ENCODE measurements at places on chromosomes 3 and 15.

- no peak for DNase-seq
These were observed 13.8 kb downstream of the ATP11B start for GRCh38 chr3:182807061-182807460.

DNA sequence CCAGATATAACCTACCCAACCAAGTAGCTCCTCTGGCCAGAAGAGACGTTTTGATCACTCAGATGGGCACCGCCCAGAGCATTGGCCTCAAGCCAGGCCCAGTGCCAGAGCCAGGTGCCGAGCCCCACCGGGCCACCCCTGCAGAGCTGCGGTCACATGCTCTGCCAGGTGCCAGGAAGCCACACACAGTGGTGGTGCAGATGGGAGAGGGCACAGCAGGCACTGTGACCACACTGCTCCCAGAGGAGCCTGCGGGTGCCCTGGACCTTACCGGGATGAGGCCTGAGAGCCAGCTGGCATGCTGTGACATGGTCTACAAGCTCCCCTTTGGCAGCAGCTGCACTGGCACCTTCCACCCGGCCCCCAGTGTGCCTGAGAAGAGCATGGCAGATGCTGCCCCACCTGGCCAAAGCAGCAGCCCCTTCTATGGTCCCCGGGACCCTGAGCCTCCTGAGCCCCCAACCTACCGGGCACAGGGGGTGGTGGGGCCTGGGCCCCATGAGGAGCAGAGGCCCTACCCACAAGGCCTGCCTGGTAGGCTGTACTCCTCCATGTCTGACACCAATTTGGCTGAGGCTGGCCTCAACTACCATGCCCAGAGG, 19.1 kb upstream of the APEH start:
- no peak for DNase-seq

DNA sequence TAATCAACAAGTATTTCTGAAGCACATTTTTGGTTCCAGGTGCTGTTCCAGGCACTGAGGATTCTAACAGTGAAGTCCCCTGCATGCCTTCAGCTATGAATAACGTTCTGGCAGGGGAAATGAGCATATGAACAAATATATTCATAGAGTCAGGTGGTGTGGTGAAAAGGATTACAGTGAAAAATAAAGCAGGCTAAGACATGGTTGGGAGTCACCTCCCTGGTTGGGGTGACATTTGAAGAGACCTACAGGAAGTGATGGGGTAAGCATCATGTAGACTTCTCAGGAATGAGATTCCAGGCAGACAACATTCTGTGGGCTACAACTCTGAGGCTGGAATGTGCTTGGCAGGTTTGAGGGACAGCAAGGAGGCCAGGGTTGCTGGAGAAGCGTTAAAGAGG, 15.0 kb downstream of the FRMD4B start:
- DNase-seq = no peak

DNA sequence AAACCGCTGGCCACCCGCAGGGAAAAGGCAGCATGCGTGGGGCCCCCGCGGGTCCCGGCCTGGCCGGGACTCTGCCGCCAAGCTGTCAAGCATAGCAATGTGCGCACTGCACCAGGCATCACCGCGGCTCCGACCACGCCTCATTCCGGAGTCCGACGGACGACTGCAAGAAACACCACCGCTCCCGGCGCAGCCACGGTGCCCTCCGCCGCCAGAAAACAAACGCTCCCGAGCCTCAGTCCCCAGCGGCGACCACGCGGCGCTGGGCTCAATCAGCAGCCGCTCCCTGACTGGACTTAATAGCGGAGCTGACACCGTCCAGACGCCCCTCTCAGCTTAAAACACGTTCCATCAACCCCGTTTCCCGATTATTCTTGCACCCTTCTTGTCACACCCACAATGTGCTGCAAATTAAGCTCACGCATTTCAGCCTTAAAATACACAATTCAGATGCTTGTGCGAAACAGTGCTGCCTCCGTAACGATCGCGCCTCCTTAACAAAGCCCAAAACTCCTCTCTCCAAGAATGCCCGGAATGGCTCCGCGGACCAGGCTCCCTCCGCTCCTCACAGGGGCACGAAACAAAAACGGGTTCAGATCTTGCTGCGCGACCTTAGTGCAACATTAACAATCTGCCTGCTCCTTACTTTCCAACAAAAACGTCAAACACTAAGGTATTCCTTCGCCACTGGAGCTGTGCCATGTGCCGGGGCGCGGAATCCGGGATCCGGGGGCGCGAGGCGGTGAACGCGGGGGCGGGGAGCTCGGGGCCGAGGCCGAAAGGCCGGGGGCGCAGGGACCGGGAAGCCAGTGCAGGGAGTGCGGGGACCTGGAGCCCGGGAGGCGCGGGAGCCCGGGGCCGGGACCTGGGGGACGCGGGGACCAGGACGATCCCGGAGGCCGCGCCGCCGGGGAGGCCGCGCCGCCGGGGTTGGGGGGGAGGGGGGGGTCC, 655 bp downstream of the CYFIP1 start:
- peak; percentile 47 for DNase-seq

DNA sequence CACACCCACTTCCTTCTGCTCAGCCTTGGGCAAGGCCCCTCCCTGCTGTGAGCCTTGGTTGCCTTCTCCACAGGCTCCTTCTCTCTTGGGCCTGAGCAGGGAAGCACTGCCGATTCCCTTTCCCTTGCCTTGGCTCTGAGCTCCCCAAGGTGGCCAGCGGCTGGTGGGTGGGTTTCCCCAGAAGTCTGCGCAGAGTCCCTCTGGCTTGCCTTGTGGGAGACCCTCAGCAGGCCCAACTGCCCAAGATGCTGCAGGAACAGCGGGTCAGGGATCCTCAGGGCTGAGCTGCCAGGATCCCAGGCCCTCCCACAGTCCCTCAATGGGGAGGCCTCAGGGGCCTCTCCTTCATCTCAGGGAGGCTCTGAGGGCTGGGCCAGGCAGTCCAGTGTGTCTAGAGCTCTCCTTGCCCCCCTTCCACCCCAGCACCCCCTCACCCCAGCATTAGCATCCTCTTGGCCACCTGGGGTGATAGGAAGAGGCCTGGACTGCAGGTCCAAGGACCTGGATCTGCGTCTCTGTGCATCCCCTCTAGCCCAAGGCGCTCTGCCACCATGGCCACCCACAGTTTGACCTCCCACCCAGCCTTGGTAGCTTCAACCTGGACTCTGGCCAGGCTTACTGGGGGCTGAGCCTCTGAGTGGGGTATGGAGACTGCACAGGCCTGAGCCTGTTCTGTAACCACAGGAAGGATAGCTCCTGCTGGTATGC, 68.6 kb downstream of the EXOG start:
- DNase-seq = no peak

- DNase-seq = no peak
These were observed 48.7 kb upstream of the PCSK6 start for GRCh38 chr15:101538177-101538576.

GRCh38 chr15:65248511-65249255, 37.4 kb upstream of the CILP start:
- no peak for DNase-seq

- no peak for DNase-seq
These were observed 7.9 kb upstream of the MST1R start for GRCh38 chr3:49911611-49912010.

DNA sequence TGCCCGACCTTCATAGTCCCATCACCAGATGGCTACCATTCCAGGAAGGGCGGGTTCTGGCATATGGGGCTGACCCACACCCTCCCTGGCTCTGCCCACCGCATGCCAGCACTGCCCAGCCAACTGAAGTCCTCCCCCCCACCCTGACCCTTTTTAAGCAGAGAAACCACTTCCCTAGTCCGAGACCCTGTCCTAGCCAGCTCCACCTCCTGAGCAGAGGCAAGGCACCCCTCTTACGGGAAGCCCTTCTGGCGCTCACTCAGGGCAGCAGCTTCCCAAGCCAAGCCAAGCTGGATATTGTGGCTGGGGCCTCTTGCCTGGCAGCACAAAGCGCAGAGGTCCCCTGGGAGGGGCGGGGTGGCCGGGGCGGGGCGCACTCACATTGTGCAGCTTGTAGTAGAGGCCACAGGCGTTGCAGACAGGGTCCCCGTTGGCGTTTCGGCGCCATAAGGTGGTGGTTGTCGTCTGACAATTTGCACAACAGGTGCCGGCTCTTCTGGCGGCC, 11.5 kb downstream of the GATA2 start:
- no peak for DNase-seq

GRCh38 chr3:117515309-117515708, 805.7 kb downstream of the TUSC7 start:
- no peak for DNase-seq
